NCI-H1436 treated with DMSO at 0.1 percent for 48 hours (cell line): ENCODE measurements at places on chromosomes 4 and X.

- no peak for DNase-seq
Observed at GRCh38 chr4:119939071-119939995, 127.3 kb downstream of the MAD2L1 start.

DNA sequence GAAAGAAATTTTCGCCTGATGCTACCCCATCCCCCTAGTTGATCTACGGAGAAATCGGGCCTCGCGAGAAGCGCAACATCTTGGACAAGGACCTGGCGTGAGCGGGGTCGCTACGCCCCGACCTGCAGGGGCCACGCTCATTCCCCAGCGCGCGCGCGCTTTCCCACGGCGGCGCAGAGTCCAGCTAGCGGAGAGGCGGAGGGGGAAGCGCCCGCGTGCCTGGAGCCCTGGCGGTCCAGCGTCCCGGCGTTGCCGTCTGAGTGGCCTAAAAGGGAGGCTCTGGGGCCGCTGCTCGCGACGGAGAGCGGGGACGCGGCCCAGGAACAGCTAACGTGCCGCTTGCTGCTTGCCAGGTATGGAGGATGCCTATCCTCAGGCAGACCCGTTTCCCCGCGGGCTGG is 6.0 kb upstream of the SOX3 start:
- no peak for DNase-seq

DNA sequence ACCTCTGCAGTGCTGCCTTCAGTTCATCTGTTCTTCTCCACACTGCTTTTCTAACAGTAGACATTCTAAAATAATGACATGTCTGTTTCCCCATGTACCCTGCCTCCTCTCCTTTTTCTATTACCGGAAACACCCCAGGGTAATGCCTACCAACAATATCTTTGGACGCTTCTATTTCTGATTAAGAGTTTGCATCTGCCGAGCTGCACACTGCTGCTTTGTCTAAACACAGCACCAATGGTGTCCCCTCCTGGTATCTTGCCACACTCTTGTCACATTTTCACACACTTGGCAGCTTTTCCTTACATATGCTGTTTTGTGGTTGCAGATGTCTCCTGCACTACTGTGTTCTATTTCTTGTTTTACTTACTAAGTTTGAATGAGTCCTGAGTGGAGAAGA is 288.8 kb downstream of the GRIA2 start:
- DNase-seq = no peak

- DNase-seq = no peak
Observed at GRCh38 chr4:4386736-4387392, at the start of gene NSG1. NSG1 (plus strand) TSS chr4:4387102; CDS start chr4:4387630, 528 bp downstream.

DNA sequence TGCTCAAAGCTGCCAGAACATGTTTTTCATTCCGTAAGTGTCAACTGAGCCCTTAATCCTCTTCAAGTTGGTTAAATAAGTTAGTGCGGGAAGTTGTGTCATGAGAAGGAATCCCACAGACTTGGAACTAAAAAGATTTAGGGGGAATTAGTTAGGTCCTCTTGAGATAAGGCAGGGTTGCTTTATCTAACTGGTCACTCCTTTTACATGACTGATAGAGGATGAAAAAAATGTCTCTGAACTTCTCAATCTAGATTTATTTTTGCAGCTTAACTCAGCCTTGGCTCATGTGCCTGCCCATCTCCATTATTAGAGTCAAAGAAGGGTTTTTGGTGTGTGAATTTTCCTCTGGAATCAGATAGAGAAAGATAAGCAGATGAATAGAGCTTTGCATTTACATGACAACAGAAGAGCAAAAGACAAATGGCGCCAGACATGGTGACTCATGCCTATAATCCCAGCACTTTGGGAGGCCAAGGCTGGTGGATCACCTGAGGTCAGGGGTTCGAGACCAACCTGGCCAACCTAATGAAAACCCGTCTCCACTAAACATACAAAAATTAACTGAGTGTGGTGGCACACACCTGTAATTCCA is 882.9 kb downstream of the RPA4 start:
- DNase-seq = no peak

DNA sequence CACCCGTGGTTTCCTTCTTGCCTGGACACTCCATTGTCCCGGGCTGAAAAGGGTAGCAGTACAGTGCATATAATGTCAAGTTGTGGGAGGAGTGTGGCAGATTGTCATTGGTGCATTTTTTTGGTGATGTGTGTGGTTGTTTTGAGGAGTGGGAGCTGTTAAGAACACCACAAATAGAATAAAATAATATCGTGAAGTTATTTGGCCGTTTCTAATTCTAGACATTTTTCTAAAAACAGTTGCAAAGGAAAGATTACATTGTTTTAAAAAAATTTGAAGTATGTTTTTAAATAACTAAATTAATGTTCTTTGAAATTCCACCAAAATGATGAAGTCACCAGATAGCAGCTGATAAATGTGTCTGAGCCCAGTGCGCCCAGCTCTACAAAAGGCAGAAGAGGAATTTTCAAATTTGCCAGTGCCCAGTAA is 1.3 kb downstream of the PKD2 start:
- no peak for DNase-seq

DNA sequence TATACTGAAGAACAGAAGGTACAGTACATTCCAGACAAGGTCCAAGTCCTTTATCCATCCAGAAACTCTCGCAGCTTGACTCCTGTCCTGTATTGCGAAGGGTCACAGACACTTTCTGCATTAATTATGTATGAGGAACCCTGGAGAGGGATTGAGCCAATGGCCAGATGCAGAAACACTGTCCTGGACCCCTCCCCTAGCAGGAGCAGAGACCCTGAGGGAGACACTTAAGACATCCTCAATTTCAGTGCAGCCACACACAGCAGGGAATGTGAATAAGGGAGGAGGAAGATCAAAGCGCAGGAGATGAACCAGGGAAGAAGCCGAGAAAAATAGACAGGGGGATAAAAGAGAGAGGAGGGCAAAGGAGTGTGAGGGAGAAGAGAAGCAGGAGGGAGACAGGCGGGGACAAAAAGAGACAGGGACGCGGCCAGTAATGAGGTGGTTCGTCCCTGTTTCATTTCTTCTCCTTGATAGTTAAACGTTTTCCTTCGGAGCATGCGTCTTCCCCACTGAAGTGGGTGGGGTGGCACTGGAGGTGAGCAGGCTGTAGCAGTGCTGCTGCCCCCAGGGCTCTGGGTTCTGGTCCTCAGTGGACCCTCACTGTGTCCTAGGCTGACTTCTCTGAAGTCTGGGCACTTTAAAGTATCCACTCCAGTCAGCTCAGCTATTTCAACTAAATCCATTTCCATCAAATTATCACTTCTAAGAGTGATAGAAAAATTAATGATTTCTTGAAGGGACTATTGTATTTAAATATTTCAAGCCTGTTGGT is 356.4 kb upstream of the NOCT start:
- DNase-seq = no peak

DNA sequence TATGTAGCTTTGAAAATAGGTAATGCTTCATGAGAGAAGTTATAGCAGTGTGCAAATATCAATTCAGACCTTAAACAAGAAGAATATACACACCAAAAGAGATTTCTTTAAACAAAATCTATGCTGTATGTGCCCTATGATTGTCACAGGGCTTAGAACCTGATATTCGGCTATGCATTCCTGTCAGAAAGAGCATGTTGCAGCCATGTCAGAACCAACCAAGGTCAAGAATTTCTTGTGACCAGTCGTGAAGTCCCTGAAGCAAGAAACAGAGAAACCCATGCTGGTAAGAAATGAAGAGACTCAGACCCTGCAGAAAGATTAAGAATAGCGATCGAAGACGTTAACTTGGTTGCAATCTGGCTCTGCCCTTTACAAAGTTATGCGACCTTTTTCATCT is 210.3 kb upstream of the SPIN4 start:
- DNase-seq = no peak

GRCh38 chr4:141388481-141388880 is 167.8 kb downstream of the ZNF330 start:
- DNase-seq = no peak

DNA sequence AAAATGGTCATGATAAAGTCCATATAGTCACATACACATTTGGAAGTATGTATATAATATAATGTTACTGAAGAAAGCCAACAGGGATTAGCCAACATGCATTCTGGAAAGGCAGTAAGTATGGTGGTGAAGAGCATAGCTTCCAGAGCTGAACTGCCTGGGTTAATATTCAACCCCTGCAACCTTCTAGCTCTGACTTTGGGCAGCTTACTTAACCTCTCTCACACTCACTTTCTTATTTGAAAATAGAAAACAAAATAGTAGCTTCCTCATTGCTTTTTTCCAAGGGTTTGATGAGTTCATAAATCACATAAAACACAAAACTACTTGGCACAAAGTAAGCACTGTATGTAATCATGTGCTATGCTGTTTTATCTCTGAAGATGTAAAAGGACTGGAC is 216.4 kb downstream of the CHIC2 start:
- no peak for DNase-seq

DNA sequence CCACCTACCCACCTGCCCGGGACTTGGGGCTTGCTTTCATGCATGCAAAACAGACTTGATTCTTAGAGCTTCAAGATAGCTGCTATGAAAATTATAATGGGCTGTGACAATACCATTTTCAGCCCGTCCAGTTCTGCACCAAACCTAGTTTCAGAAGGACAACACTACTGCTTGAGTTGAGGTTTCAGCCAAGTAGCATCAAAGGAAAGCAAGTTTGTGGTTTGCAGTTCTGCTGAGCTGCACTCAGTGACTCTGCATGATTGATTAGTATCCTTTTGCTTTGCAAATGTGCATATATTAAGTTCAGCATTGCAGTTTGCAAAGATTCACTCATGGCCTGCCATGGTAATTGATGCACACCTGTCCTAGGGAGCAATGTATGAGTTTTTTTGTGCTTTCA is 442.7 kb downstream of the RPA4 start:
- no peak for DNase-seq
